ENCODE measurements at places on chromosomes 7 and 10. TPM values are rescaled to one million over a fixed set of nuclear protein-coding genes. Genes with fewer than 3 reads are reported as not detected.

The NUDT13 gene
- 3.0 TPM for total RNA-seq

The HOXA7 gene
- total RNA-seq, result not detected

The SPDYE9 gene
- total RNA-seq, result not detected

The HHEX gene
- not detected for total RNA-seq

DNA sequence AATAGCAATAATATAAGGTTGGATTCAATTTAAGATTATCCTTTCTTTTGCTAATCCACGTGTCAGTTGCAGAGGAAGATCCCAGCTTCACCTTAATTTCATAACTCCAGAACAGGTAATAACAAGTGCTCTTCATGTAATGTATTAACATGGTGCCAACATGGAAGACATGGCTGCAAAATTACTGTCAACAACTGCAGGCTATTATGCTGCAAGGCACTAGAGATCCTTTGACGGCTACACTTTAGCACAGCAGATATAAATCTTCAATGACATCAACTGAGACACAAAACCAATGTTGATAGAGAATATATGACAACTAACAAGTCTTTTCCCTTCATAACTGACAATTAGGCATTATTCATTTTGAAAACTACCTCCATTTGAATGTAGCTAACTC lies 96.1 kb downstream of the RNF133 start:
- no peak for DNase-seq

GRCh38 chr10:127935071-127935561 lies 28.2 kb downstream of the PTPRE start:
- no peak for DNase-seq

DNA sequence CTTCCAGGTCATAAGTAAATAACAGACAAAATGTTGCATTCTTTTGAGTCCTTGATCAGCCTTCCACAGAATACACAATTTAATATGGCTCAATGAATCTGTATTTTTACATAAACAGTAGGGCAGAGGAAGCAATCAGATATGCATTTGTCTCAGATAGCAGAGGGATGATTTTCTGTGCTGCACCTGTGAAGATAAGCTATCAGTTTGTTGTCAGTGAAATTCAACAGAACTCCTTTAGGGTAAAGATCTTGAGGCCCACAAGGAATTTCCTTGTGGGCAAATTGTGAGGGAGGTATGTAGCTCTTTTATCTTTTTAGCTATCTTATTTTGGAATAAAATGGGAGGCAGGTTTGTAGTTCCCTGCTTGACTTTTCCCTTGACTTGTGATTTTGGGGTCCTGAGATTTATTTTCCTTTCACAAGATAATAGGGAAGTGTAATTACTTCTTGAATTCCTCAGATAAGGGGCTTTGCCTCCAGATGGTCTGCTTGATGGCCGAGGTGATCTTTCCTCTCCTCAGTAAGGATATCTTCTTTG lies 60.8 kb upstream of the CYP2C18 start:
- DNase-seq, result no peak

DNA sequence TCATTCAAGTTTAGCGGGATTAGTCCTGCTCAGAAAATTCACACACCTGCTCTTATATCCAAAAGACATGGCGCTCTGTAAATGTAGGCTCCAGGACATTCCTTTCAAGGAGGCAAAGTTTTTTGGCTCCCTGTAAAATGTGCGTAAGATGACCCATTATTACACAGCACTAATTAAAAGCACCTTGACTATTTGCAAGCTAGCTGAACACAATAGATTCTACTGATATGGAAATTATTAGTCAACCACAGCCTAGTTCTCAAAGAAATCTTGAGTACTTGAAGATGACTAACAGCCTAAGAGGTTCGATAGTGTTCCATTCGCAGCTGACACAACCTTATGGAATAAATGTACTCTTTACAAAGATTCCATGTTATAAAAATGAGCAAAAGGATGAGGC lies 175.2 kb downstream of the BMPER start:
- DNase-seq, result no peak

DNA sequence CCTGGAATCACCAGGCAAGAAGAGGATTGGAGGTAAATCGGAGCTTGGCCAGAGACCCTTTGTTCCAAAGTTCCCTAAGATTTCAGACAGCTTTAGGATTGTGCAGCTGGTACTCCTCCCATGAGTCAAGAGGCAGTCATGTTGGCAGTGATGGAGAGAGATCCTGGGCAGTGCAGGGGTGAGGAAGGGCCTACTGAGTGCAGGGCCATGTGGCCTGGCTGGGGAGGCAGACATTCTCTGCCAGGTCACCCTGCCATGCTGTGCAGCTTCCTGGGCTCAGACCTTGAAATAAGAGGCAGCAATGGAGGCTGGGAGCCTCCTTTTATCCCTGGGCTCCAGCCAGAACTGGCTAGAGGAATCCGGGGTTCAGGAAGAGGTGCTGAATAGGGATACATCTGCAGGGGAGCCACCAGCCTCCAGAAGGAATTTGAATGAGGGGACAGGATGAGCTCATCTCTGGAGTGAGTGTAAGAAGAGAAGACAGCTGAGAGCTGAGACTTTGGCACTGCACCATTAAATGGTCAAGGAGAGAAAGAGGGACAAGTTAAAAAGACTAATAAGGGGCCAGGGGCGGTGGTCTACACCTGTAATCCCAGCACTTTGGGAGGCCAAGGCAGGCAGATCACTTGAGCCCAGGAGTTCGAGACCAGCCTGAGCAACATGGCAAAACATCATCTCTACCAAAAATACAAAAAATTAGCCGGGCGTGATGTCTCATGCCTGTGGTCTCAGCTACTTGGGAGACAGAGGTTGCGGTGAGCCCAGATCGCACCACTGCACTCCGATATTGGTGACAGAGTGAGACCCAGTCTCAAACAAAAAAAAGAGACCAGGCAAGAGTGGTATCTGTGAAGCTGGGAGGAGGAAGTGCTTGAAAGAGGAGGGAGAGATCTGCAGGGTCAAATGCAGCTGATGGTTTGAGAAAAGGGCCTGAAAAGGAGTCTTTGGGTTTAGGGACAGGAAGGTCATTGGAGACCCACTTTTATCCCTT lies 12.0 kb downstream of the SFTPD start:
- DNase-seq, result no peak

GRCh38 chr7:40499718-40500117 lies 364.9 kb downstream of the SUGCT start:
- no peak for DNase-seq

DNA sequence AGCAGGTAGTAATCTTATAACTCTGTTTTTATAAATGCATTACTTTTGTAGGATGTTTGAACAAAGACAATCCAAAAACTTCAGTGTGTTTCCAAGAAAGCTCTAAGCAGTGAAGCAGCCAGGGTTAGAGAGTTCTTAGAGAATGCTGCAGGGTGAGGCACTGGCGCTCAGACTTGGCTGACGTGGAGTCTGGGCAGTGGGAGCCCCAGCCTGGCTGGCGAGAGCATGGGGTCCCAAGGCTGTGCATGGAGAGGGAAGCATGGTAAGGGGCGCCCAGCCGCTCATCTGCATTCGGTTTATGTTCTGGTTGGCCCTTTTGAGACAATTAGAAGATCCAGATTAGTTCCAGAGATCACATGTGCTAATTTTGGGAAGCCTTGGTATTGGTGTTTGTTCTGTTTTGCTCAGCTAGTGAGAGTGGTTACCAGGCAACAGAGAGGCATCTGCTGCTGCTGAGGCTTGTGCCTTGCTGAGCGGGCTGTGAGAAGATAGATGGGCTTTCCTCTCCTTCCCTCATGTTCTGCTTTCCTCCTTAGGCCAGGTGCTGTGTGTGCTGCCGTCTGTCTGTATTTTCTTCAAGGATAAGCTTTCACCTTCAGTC lies 10.3 kb downstream of the SUN1 start:
- no peak for DNase-seq

- DNase-seq, result no peak
Observed at GRCh38 chr7:14381936-14382335, 392.5 kb upstream of the ETV1 start.

- no peak for DNase-seq
Observed at GRCh38 chr10:131513445-131513844, 201.9 kb upstream of the TCERG1L start.

DNA sequence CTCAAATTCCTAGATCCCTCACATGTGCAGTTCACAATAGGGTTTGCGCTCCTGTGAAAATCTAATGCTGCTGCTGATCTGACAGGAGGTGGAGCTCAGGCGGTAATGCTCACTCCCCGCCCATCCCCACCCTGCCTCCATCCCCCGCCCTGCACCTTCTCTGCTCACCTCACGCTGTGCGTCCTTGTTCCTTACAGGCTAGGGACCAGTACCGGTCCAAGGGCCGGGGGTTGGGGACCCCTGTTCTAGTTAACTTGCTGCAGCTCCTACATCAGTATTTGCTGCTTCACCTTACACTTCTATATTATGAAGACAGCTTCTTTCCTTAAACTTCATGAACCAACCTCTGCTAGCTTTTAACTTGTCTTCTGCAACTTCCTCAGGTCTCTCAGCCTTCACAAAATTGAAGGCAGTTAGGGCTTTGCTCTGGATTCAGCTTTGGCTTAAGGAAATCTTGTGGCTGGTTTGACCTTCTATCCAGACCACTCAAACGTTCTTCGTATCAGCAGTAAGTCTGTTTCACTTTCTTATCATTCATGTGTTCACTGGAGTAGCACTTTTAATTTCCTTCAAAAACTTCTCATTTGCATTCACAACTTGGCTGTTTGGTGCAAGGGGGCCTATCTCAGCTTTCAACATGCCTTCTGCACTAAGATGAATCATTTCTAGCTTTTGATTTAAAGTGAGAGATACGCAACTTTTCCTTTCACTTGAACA lies 1.7 kb upstream of the TNKS2 start:
- DNase-seq, result peak; percentile 58

DNA sequence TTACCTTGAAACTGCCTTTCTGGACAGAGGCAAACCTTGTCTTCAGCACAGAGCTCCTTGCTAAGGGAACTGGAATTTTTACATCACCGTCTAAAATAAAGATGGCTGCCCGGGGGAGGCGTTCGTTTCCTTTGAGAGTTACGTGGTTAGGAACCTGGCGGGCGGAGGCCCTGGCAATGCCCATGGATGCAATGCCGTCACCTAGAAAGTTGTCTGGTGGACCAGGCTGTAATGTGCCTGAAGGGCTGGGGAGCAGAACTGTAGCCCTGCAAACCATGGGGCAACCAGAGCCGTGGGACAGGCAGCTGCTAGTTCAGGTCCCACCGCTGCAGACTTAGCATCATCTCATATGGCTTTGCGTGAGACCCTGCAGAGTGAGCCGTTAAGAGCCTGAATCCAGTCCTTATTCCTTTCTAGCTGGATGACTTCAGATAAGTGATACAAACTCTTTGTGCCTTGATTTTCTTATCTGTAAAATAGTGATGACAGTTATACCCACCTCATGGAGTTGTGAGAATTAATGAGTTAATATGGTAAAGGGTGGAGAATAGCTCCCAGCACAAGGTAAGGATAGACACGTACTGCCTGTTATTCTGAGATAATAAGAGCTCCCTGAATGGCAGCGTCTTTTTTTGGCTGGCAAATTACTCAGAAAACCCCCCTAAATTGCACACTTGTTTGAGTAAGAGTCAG lies 219.7 kb downstream of the EMX2 start:
- no peak for DNase-seq

- DNase-seq, result peak; percentile 53
Observed at GRCh38 chr10:91043173-91043910, 122.5 kb upstream of the ANKRD1 start.

GRCh38 chr7:38512704-38513103 lies 118.5 kb downstream of the AMPH start:
- no peak for DNase-seq

DNA sequence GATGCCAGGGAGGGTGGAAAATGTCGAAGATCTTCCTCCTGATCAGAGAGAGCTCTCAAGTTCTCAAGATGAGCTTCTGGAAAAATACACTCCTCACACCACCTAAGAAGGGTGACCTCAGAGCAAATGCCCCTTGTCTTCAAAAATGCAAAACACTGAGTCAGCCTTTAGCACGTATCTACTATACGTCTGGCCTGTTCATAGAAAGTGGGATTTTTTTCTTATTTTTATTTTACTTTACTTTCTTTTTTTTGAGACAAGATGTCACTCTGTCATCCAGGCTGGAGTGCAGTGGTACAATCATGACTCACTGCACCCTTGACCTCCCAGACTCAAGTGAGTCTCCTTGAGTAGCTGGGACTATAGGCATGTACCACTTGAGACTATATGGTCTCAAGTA lies 57.1 kb downstream of the AFAP1L2 start:
- DNase-seq, result no peak

DNA sequence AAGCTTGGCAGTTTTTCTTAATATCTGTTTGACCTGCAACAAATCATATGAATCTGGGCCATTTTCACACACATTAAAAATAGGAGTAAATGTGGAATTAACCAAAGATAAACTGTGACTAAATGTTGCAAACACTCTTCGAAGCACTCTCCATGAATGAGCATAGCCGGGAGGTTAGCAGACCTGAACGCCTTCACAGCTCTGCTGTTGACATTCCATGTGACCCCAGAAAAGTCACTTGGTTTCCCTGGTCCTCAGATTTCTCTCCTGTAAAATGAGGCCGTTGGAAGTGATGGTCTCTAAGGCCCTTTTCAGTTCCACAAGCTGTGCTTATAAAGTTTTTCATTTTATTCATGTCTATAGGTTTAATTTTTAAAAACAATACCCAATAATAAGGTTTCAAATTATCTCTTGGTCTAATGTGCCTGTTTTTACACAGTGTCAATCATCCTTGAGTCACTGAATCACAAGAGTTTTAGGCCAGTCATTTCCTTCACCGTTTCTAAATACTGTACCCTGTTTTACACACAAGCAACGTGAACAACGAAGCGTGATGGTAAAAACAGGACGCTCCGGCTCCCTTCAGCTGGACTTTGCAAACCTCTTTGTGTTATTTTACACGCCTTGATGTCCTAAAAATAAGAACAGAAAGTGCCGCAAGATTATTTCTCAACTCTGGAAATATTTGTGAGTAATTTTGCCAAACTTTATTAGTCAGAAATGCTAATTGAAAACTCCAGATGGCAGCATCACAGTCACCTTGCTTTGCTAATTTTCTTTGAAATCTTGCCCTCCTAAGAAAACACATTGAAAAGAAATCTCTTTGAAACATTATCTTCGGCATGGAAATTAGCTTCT lies 38.6 kb upstream of the MET start:
- DNase-seq, result no peak

- peak; percentile 32 for DNase-seq
Observed at GRCh38 chr7:77684030-77684429, 12.2 kb upstream of the RSBN1L start.
